ENCODE measurements at places on chromosomes 5 and 9. TPM values are rescaled to one million over a fixed set of nuclear protein-coding genes. Genes with fewer than 3 reads are reported as not detected.

The IL31RA gene
- polyA plus RNA-seq = not detected

The PITX1 gene
- not detected for polyA plus RNA-seq

The RAB3C gene
- 166 TPM for polyA plus RNA-seq

The TMED9 gene
- 12.0 TPM for polyA plus RNA-seq

The GAPT gene
- polyA plus RNA-seq = not detected

The EPB41L4A gene
- polyA plus RNA-seq = 0.92 TPM

The PCDHA2 gene
- not detected for polyA plus RNA-seq

The TMEM174 gene
- not detected for polyA plus RNA-seq

The C9 gene
- polyA plus RNA-seq = 0.08 TPM

The SUSD3 gene
- polyA plus RNA-seq = not detected

The FOXD4L5 gene
- not detected for polyA plus RNA-seq

The OCLN gene
- polyA plus RNA-seq = 1.3 TPM

The NR4A3 gene
- polyA plus RNA-seq = 3.0 TPM

The ARHGEF37 gene
- 1.1 TPM for polyA plus RNA-seq

The ECSCR gene
- polyA plus RNA-seq = not detected

The NSA2 gene
- polyA plus RNA-seq = 110 TPM

The C8G gene
- not detected for polyA plus RNA-seq

The MLANA gene
- polyA plus RNA-seq = not detected

The MYMK gene
- polyA plus RNA-seq = not detected

The SLC22A4 gene
- 2.4 TPM for polyA plus RNA-seq

Measured in Purkinje cell (primary cell).